Ureter (tissue), 1 donor: ENCODE measurements at places on chromosomes 4 and X. TPM values are rescaled to one million over a fixed set of nuclear protein-coding genes. Genes with fewer than 3 reads are reported as not detected.
A peak's percentile ranks its signal among the peaks of the same experiment; 100 is the strongest.

The SPARCL1 gene
- total RNA-seq: 400 TPM

- DNase-seq: no peak
These were observed 16.2 kb downstream of the GPAT3 start for GRCh38 chr4:83552083-83552482.

- no peak for DNase-seq
These were observed 16.5 kb downstream of the CYBB start for GRCh38 chrX:37796310-37796709.

The SULT1E1 gene
- total RNA-seq: 6.0 TPM

GRCh38 chr4:113763029-113763285 is 1.4 kb upstream of the CAMK2D start:
- DNase-seq: no peak

The TLR1 gene
- 4.0 TPM for total RNA-seq

DNA sequence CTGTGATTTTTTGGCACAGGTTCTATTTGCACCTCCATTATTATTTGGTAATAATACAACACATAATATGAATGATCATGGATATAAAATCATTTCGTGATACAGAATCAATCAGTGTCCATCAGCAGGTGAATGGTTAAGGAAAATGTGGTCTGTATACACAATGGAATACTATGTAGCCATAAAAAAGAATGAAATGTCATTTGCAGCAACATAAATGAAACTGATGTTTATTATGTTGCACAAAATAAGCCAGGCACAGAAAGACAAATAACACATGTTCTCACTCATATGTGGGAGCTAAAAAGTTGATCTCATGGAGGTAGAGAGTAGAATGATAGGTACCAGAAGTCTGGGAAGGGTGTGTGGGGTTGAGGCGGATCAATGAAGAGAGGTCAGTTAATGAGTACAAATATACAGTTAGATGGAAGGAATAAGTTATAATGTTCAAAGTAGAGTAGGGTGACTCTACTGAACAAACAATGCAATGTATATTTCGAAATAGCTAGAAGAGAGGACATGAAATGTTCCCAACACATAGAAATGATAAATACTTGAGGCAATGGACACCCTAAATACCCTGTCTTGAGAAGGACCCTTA is 1.1 kb upstream of the SMARCA1 start:
- no peak for DNase-seq

The AFM gene
- total RNA-seq: not detected

- no peak for DNase-seq
These were observed 64.2 kb upstream of the MSANTD1 start for GRCh38 chr4:3184725-3185124.

DNA sequence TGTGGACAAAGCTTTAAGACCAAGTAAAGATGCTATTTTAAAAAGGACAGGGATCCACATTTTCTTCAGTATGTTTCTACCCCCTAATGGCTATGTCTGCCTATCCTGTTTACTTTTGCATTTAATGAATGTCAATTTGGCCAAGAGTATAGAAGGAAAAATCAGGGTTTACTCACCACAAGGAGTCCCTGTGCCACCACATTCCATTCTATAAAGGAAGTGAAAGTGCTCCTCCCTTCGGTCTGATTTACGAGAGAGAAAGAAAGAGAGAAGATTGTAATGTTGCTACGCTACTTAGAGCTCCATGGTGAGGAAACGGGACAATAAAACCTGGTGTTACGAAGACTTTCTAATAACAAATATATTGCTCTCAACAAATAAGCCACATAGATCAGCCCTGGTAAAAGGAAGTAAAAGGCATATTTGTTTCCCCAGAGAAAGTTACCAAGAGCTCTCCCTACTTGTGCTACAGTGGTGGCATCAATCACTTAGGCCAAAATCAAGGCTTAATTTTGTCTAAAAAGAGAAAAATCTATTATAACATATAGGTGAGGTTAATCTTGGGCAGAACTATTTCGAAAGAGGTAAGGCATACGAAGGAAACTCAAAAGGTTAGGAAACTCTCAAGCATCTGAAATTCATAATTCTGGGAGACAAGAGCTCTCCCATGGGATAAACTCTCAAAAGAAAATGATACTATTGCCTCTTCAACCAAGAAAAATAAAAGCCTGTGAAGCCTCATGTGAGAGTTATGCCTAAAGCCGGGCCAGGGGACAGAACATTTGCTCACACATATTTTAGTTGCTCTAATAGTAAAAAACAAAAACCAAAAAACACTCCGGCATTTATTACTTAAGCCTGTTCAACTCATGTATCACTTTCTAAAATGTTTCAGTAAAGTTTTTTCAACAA is 29.5 kb downstream of the TAPT1 start:
- DNase-seq: no peak

DNA sequence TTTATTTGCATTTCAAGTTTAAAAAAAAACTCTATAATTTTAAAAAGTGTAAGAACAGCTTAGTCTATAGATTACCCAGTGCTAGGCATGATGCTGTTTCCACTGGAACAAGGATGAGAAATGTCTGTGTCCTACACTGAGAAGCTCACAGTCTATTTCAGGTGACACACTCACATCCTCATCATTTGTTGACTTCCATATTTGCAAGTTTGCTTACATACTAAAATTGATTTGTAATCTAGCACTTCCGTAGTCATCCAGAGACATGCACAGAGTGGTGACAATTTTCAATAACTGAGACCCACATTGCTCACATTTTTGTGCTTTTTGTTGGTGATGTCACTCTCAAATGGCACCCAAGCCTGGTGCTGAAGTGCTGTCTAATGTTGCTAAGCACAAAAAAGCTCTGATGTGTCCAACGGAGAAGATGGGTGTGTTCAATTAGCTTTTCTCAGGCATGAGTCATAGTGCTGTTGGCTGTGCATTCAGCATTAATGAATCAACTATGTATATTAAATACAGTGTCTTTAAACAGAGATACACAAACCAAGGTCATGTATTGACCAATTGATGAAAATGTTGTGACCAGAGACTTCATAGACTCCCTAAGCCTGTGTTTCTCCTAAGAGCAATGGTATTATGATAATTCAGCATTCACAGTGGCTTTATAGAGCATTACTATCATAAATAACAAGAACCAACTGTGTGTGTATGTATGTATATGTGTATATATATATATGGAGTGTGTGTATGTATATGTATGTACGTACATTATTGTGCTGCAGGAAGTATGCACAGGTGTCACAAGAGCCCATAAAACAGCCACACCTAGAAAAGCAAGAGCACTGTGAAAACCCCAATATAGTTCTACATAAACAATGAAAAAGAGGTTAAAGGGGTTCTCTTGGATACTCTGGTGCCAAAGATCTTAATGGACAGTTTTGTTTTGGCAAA is 31.2 kb upstream of the VCX3B start:
- no peak for DNase-seq

The ADGRG4 gene
- total RNA-seq: 1.0 TPM

DNA sequence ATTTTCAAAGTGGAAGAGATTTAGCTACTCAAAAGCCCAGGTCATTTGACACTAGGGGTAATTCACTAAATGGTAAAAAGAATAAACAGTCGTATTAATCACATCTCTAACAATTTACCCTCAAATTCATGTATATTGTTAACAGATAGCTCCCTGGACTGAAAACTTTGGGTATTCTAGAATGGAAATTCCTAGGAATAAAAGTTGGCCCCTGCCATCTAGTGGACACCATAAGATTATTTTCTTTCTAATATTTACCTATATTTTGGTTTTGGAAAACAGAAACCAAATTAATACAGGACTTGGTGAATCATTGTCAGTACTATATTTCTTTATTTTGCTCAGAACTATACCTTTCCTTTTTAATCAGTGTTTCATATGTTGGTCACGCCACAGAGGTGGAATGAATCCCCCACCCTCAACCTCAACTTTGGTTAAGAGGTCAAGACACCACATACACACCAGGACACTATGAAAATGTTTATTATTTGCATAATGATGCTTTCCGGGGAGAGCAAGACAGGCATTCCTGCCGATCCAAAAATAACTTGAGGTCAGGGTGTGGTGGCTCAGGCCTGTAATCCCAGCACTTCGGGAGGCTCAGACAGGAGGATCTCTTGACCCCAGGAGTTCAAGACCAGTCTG is 96.2 kb upstream of the APOOL start:
- no peak for DNase-seq

The ADH7 gene
- total RNA-seq: not detected

GRCh38 chr4:149790172-149790907 is 25.3 kb downstream of the IQCM start:
- DNase-seq: no peak

The TCP11X2 gene
- total RNA-seq: not detected

The TCEAL9 gene
- total RNA-seq: 52.1 TPM

The PGAM4 gene
- not detected for total RNA-seq

GRCh38 chr4:104616401-104616820 is 121.7 kb upstream of the CXXC4 start:
- DNase-seq: peak; percentile 40

The FAM193A gene
- total RNA-seq: 36.2 TPM

- DNase-seq: no peak
These were observed 671.8 kb upstream of the DIPK2B start for GRCh38 chrX:45872480-45872879.
